Fibroblast of skin of abdomen (primary cell): ENCODE measurements at places on chromosomes 11 and 22.

DNA sequence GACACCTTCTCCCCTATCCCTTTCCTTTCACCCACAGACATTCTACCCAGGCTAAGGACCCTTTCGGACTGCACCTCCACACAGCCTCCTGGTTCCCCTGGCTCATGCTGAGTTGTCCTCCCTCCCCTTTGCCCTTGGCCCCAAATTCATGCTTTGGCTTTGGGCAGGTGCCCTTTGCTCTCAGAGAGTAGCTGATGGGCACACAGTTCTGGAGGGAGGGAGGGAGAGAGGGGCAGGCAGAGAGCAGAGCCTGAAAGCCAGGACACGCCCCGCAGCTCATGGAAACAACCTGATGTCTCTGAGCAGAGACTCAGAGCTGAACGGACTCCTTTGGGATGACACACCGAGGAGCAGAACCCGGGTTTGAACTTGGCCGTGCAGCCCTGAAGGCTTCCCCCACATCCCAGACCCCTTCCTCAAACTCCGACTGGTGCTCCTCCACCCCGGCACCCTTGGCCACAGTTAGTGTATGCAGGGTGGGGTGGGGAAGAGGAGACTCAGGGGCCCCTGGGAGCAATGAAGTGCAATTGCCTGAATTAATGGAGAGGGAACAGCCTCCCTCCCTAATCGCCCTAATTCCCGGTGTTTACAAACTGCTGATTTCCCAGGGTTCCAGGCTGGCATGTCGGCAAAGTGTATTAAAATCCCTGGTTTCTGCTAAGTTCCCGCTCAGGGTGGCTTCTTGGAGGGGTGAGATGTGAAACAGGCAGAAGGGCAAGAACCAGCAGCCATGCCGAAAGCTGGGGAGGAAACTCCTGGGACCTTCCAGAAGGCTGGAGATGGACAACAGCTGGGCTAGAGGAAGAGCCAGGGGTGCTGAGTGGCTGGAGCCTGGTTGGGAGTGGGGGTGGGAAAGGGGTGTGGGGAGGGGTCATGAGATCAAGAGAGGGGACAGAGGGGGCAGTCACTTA, 71.2 kb upstream of the SHISAL1 start:
- DNase-seq: no peak

GRCh38 chr11:111770581-111771134, 4.5 kb upstream of the PPP2R1B start:
- DNase-seq: no peak

GRCh38 chr22:28909375-28909774, 26.0 kb downstream of the ZNRF3 start:
- DNase-seq: no peak

GRCh38 chr11:72364754-72365153, 69.6 kb downstream of the CLPB start:
- DNase-seq: no peak

DNA sequence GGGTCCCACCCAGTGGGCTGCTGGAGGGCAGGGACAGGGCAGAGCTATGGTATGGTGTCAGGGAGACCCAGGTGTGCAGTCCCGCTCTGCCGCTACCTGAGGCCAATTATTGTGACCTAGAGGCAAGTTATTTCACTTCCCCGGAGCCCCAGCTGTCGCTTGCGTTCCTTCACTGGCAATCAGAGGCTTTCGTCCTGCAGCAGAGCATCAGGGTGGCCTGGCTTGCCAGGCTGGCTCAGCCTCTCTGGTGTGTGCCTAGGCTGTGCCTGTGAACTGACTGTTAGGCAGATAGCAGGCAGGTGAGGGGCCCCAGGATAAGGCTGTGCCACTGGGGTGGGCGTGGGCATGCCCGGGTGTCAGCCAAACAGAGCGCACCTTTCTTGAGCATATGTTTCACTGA, 31.4 kb downstream of the GLB1L2 start:
- no peak for DNase-seq

- peak; percentile 24 for DNase-seq
These were observed 19.4 kb upstream of the CABP7 start for GRCh38 chr22:29700206-29700899.

DNA sequence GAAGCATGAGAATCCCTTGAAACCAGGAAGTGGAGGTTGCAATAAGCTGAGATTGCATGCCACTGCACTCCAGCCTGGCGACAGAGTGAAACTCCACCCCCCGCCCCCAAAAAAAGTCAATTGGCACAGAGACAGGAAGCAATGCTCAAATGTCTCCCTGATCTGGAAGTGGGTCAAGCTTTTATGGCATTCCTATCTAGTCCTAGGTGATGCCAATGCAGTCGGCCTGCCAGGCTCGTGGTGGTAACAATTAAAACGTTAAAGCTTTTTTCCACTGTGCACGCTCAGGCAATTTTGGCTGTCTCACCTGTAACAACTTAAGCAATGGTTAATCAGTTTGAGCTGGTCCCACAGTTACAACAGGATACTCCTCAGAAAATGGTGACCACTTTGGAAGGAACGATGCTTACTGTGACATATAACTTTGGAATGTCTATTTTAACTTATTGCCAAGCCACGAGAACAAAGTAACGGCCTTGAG, 18.9 kb upstream of the PISD start:
- peak; percentile 78 for DNase-seq

GRCh38 chr11:134559602-134559962, 147.5 kb upstream of the B3GAT1 start:
- DNase-seq: no peak

DNA sequence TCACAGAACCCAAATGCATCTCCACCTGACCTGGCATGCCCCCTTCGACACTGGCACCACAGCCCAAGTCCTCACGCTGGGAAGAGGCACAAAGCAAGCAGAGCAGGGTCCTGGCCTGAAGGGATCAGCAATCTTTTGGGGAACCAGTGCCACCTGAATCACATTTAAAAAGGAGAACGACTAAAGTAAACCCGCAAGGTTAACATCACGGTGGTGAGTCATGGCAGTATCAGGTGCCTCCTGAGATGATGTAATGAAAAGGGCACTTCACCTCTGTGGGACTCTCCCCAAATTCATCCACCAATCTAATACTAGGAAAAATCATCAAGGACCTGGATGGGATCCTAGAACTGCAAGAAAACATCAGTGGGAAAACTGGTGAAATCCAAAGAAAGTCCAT, 44.9 kb downstream of the PACSIN2 start:
- no peak for DNase-seq

DNA sequence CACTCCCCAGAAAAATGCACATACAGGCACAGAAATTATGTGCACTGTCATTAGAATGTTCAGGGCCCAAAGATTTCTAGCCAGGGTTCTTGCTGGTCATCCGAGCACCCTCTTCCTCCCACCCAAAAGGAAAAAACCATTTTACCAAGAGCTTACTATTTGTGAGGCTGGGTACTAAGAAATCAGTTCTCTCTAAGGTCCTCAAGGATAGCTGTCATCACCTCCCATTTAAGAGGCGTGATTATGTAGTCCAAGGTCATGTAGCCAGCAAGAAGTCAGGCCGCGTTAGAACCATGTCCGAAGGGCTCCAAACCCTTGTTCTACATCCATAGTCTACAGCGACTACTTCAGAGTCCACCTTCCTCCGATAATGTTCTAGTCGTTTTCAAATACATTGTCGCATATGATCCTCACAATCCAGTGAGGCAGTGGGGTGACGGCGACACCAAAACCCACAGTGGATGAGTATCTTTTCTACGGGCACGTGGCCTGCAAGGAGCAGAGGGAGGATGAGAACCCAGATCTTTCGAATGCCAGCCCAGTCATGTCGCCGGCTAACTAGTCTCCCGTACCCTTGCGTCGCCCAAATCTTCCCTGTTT, 634 bp downstream of the TIMM8B start:
- DNase-seq: no peak

DNA sequence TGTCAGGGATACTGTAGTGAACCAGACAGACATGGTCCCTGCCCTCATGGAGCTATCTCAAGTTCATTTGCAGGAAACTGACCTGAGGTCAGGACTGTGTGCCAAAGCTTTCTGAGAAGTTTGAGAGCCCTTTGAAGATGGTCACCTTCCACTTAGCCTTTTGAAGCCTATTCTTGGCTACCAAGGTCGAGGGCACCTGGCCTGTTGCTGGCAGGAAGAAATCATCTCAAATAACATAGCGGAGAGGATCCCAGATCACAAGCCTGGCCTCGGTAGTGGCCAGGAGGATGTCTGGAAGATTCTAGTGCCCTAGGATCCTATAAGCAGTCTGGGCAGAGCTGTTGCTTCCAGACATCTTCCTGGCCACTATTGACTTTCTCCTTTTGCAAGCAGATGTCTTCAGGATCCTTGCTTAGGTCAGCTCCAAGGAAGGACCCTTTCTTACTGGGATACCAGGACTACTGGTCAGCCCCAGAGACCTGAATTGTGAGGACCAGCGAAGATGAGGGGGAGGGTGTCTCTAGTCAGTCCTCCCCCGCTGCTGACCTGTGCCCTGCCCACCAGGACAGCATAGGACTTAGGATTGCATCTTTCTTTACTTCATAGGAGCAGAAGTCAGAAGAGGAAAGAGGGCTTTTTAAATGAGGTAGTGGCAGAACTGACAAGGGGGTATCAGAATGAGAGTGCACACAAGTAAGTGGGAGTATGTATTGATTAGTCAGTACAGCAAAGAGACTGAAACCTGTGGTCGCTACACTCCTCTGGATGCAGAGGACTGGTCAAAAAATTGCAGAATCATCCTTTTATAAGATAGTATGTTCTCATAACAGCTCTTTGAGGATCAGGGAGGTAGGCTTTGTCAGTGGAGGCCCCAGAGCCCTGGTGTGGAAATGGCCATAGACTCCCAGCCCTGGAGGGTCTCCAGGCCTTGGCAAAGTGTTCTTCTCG, 94.8 kb downstream of the TEAD1 start:
- no peak for DNase-seq

- DNase-seq: no peak
These were observed 147.8 kb downstream of the COMMD9 start for GRCh38 chr11:36141196-36141953.

DNA sequence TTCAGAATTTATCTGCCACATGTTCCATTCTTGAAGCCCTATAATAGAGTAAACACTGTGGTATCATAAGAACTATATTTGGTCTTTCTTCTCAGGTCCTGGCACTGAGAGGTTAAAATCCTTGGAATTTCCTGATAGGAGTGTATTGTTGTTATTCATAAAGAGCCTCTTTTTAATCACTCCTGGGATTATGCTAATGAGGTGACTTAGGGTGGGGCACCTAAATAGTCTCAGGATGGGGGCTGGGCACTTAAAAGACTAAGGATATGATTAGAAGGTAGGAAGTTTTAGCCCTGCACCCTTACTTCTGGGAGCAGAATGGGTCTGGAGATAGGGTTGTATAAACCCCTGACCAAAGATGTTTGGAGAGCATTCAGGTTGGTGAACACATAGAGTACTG, 755.2 kb upstream of the TENM4 start:
- no peak for DNase-seq

DNA sequence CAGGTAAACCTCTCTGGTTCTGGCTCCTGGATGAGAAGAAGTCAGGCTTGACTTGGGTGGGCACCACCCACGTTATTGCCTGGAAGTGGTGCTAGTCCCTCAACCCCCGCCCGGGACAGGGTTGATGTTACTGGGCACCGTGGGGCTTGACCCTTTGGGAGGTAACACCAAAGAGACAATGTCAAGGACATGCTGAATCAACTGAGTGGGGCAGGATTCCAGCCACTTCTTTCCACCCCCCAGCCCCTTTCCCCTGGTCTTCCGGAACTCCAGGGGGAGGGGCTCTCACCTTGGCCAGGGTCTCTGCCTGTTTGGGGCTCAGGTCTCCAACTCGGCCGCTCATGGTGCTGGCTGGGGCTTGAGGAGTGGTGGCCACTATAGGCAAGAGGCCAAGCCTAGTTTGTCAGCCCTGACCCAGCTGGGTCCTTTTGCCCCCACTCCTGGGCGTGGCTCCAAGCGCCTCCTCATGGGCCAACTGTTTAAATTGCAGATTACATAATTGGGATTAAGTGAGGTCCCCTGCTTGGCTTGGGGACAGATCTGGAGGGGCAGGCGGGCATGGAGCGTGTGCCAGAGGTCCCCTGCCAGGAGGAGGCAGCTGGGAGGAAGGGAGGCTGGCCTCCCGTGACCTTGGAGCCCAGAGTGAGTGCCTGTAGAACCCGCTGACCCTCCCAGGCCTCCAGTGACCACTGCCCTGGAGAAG, at the start of gene SEC14L3:
SEC14L3 (minus strand) TSS at position 402 of the 703 bp plus-strand sequence; CDS start at position 343, 59 bp downstream.
- DNase-seq: no peak

DNA sequence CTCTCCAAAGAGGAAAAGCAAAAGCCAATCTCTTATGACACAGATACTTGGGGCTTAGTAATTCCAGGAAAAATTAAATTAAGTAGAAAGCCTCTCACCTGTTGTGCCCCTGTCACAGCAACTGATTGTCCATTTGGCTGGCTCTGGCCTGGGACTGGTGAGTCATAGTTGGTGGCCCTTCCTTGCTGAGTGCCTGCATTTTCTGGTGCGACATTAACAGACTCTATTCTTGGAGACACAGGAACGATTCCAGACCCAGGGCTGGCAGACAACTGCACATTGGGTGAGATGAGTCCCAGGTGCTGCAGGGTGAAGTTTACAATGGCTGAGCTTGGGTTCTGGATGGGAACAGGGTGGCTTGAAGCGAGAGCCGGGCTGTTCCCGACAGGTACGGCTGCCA, 15.6 kb downstream of the E2F8 start:
- DNase-seq: no peak
